ENCODE measurements at places on chromosomes 16 and 17.

GRCh38 chr16:23570992-23571632 lies 13.6 kb downstream of the UBFD1 start:
- DNase-seq, result no peak

DNA sequence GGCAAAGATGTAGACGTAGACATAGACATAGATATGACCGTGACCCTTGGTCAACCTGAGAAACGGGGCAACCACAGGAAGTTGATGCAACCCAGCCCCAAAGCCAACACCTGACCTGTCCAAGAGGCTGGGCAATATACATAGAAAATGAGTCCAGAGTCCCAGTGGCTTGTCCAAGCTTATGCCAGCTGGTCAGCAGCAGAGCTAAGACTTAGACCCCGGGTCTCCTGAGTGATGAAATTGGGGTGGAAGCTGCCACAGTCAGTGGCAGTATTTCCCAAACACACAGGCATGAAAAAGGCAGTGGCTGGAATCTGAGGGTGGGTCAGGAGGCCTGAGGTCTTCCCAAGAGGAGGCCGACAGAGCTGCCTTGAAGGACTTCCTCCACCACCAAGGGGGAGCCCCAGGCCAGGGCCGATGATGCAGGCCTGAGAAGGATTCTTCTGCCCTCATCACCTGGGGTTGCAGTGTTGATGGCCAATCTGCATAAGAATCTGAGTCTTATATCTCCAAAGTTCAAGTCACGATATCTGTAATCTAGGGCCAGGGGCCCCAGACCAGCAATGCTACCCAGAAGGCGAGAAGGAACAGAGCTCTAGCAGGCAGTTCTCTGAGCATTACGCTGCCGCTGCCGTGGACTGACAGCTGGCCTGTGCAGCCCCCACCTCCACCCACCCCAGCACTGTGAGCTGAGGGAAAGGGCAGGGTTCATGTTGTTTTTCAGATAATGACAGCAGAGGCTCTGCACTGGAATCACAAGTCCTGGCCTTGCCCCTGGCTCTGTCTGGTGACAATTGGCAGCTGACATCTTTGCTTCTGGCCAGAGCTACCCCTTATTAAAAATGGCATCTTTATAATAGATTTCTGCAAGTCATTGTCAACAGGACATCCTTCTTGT lies 72.7 kb downstream of the GNAO1 start:
- DNase-seq, result no peak

GRCh38 chr16:35182943-35183550 lies 1723.6 kb downstream of the TP53TG3F start:
- no peak for DNase-seq

DNA sequence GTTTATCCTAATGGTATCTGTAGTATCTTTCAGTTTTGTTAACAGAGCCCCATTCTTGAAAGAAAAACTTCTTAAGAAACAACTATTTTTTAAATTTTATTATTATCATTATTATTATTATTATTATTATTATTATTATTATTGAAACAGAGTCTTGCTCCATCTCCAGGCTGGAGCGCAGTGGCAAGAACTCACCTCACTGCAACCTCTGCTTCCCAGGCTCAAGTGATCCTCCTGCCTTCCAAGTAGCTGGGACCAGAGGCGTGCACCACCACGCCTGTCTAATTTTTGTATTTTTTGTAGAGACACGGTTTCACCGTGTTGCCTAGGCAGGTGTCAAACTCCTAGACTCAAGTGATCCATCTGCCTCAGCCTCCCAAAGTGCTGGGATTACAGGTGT lies 23.4 kb downstream of the SUPT6H start:
- no peak for DNase-seq

DNA sequence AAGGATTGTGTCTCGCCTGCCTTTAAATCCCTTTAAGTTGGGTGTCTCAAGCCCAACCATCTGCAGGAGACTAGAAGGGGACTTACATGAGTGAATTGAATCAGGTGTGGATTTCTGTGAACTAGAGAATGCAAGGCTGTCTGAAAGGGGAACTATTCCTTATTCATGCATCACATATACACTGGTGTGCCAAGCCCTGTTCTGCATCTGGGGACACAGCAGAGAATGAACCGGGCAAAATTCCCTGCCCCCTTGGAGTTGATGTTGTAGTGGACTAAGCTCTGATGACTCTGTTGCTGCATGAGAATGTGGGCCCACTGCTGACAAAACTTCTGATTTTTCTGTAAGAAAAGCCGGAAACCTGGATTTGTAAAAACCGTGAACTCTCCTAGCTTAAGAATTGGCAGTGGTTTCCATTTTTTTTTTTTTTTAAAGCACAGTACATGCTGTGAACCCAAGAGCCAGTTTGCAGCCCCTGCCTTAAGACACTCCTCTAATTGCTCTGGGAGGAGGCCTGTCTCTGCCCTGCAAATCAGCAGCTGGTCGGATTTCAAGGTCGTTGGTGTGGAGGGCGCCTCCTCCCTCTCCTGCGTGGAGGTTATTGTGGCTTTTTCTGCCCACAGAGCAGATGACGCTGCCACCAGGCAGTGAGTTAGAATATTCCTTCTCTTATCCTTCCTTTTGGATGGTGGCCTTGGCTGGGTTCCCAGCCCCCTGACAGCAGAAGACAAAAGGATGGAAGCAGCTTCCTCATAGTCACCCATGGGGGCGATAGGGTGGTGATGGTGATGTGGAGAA lies 131.0 kb downstream of the PRKCB start:
- no peak for DNase-seq

DNA sequence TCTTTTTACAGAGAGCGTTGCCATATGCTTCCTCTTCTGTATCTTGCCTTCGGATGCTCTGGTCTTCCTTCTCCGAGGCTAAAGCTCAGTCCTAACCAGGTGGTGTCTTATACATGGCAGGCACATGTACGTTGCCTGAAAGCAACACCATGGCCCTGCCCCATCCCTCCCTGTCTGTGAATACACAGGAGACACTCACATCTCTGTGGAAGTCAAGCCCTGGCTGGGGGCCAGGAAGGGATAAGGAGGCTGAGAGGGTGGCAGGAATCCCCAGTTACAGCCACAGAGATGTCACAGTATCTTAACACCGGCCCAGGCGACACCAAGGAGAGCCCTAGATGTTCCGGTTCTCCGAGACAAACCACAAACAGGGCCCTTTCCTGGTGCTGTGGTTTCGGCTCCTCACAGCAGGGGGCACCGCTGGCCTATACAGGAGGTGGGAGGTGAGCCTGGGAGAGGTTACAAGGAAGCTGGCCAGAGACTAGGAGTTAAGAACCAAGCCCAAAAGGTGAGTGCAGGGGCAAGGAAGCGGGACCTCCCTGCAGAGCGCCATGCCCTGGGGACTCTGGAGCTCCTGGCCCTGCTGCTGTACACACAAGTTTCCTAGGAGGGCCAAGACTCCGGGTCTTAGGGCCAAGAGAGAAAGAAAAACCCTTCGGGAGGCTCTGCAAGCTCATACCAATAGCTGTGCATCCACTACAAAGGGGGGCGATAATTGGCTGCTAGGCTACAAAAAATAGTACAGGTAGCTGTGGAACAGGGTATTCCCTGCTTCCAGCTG lies 41.7 kb downstream of the SRL start:
- DNase-seq, result peak; percentile 73

DNA sequence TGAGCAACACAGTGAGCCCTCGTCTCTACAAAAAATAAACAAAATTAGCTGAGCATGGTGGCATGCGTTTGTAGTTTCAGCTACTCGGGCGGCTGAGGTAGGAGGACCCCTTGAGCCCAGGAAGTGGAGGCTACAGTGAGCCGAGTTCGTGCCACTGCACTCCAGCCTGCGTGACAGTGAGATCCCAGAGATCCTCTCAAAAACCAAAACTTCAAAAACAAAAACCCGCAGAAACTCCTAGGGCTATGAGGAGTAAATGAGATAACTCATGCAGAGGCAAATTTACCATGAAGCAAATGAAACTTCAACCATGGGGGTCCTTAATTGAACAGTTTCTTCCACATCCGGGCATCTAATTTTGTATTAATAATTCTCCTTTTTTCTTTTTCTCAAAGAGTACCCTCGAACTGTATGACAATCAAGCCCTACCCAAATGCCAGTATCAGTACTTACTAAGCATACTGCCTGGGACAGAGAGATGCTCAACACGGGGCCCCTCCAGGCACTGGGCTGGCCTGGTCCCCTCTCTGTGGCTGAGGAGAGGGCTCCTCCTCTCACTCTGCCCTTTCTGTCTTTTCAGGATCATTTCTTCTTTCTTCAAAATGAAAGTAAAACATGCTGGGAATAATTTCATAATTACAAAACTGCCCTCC lies 789 bp upstream of the PIPOX start:
- no peak for DNase-seq

GRCh38 chr16:84138824-84139627 lies 6.0 kb downstream of the HSDL1 start:
- DNase-seq, result no peak

GRCh38 chr17:38590988-38591758 lies 14.6 kb downstream of the SRCIN1 start:
- no peak for DNase-seq

GRCh38 chr17:48100591-48101011 lies 677 bp downstream of the CBX1 start:
- peak; percentile 75 for DNase-seq

DNA sequence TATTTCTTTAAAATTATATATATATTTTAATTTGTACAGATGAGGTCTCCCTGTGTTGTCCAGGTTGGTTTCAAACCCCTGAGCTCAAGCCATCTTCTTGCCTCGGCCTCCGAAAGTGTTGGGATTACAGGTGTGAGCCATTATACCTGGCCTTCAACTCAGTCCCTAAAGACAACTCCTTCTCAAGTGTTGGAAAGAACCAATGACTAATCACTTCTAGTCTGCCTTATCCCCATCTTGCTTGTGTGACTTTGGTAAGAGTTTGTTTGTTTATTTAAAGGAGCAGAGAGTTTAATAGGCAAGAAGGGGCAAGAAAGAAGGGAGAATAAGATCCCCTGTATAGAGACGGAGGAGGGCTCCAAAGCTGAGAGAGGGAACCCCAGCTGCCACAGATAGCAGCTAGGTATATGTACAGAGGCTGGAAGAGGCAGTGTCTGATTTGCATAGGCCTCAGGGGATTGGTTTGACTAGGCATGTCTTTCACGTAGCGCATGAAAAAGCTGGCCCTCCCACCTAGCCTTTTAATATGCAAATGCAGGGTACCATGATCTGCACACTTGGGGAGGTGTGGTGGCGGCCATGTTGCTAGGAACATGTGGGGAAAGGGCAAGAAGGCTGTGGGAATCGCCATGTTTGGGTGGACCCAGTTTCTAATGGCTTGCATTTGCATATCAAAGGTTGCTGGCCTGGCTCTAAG lies 21.5 kb downstream of the ABCC1 start:
- DNase-seq, result no peak

DNA sequence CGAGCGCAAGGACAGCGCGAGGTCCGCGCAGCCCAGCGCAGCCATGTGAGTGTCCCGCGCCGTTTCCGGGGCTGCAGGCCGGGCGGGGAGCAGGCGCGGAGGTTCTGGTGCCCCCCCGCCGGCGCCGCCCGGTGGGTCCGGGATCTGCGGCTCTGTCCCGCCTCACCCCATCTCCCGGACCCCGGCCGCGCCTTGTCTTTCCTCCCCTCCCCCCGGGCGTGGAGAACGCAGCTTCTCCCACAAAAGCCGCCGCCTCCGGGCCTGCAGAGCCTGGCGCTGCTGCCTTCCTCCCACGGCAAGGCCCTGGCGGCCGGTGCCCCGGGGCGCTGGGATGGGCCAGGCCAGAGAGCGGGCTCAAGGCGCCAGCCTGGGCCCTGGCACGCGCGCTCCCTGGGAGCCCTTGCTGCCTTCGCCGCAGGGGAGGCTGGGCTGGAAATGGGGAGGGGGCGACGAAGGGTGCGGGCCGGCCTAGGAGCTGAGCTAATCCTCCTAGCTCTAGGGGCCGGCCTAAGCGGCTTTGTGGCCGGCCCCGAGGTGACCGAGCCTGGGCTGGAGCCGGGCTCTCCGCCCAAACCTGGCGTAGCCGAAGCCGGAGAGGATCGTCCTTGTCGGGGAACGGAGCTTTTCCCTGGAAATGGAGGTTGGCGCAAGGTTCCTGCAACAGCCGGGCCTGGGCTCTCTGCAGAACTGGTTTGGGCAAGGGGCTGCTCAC lies 397 bp downstream of the RIPOR1 start:
- DNase-seq, result peak; percentile 77
